ENCODE measurements at places on chromosomes 7 and 10. TPM values are rescaled to one million over a fixed set of nuclear protein-coding genes. Genes with fewer than 3 reads are reported as not detected.

- DNase-seq = no peak
Observed at GRCh38 chr10:110141185-110141584, 66.2 kb upstream of the MXI1 start.

DNA sequence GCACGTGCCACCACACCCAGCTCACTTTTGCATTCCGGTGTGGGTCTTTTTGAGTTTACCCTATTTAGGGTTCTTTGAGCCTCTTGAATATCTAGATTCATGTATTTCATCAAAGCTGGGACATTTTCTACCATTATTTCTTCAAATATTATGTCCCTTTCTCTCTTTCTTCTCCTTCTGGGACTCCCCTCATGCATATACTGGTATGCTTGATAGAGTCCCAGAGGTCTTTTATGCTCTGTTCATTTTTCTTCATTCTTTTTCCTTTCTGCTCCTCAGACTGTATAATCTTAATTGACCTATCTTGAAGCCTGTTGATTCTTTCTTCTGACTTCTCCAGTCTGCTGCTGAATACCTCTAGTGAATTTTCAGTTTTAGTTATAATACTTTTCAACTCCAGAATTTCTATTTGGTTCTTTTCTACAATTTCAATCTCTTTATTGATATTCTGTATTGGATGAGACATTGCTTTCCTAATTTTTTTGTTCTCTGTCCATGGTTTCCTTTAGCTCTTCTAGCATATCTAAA is 9.1 kb upstream of the WAC start:
- DNase-seq = no peak

- no peak for DNase-seq
Observed at GRCh38 chr7:8413600-8413999, 19.8 kb upstream of the NXPH1 start.

GRCh38 chr7:22066522-22066921 is 120.8 kb upstream of the CDCA7L start:
- no peak for DNase-seq

The ATRNL1 gene
- total RNA-seq = 36.2 TPM
